Umbilical cord (tissue), 2 donors: ENCODE measurements at places on chromosomes 5 and 9. TPM values are rescaled to one million over a fixed set of nuclear protein-coding genes. Genes with fewer than 3 reads are reported as not detected.

Gene WNT8A
- 7.2 TPM for total RNA-seq

Gene TYRP1
- total RNA-seq, result 8.4 TPM

Gene PCDHA9
- 0.96 TPM for total RNA-seq

Gene TOPORS
- 33.9 TPM for total RNA-seq

Gene GARIN3
- not detected for total RNA-seq

Gene SLC22A5
- total RNA-seq, result 6.0 TPM

Gene LRRC26
- total RNA-seq, result not detected

Gene RNF183
- 3.4 TPM for total RNA-seq

Gene FOXD4
- total RNA-seq, result 3.4 TPM

Gene LRRC19
- total RNA-seq, result 2.9 TPM

Gene BASP1
- 170 TPM for total RNA-seq

Gene PCDHGB1
- total RNA-seq, result 1.7 TPM

Gene PCDHB14
- 12.3 TPM for total RNA-seq

Gene SPATA6L
- 4.3 TPM for total RNA-seq

Gene CDC25C
- 2.2 TPM for total RNA-seq

Gene DPYSL3
- 229 TPM for total RNA-seq

Gene GPR151
- total RNA-seq, result 1.2 TPM

Gene PRDM9
- not detected for total RNA-seq

Gene JMY
- 19.7 TPM for total RNA-seq

Gene RGMB
- total RNA-seq, result 10.6 TPM
